Nasal cavity respiratory epithelium epithelial cell of viscerocranial mucosa (primary cell): ENCODE measurements at places on chromosomes 11 and 22. TPM values are rescaled to one million over a fixed set of nuclear protein-coding genes. Genes with fewer than 3 reads are reported as not detected.

The RBFOX2 gene
- 93.0 and 118 TPM in 2 replicates for total RNA-seq

The CCDC34 gene
- total RNA-seq, result 1.4 and 5.1 TPM in 2 replicates

The KDM4D gene
- 0.78 and 1.0 TPM in 2 replicates for total RNA-seq

The ADM2 gene
- 6.2 and 23.1 TPM in 2 replicates for total RNA-seq

The FADD gene
- 27.7 and 32.5 TPM in 2 replicates for total RNA-seq

The NLRP6 gene
- not detected in 2 replicates for total RNA-seq

The CARD18 gene
- total RNA-seq, result 1.0 TPM in 1 of 2 replicates, not detected in the other

The SSTR3 gene
- total RNA-seq, result not detected in 2 replicates

The NLRP10 gene
- 1.6 and 6.8 TPM in 2 replicates for total RNA-seq

The FGF4 gene
- not detected in 2 replicates for total RNA-seq

The MOV10L1 gene
- total RNA-seq, result under 0.01 and 0.85 TPM in 2 replicates

The IFT27 gene
- 11.7 and 12.0 TPM in 2 replicates for total RNA-seq

The TRIM5 gene
- total RNA-seq, result 31.1 and 36.0 TPM in 2 replicates

The MMP7 gene
- 5.0 TPM in 1 of 2 replicates, not detected in the other for total RNA-seq

The TUB gene
- total RNA-seq, result under 0.01 and 0.57 TPM in 2 replicates

The SPA17 gene
- total RNA-seq, result 2.4 and 4.1 TPM in 2 replicates

The GLB1L3 gene
- 1.3 and 3.8 TPM in 2 replicates for total RNA-seq

The CNTN5 gene
- total RNA-seq, result under 0.01 TPM in 1 of 2 replicates, not detected in the other

The TEX54 gene
- not detected in 2 replicates for total RNA-seq

The PSMD13 gene
- 83.6 and 141 TPM in 2 replicates for total RNA-seq

The NAV2 gene
- total RNA-seq, result 13.0 and 37.7 TPM in 2 replicates

The FOLR2 gene
- total RNA-seq, result not detected in 2 replicates

The EXPH5 gene
- total RNA-seq, result 24.3 and 27.4 TPM in 2 replicates

The HYLS1 gene
- total RNA-seq, result 1.9 and 3.1 TPM in 2 replicates

The MN1 gene
- total RNA-seq, result 2.4 and 10.4 TPM in 2 replicates

The YPEL1 gene
- total RNA-seq, result under 0.01 and 0.21 TPM in 2 replicates

The FLRT1 gene
- total RNA-seq, result 0.14 and 0.34 TPM in 2 replicates

The SCARF2 gene
- 0.57 and 0.68 TPM in 2 replicates for total RNA-seq

The GRM5 gene
- total RNA-seq, result under 0.01 TPM in 1 of 2 replicates, not detected in the other

The GLYATL1 gene
- not detected in 2 replicates for total RNA-seq

The ROBO3 gene
- total RNA-seq, result 8.5 and 56.0 TPM in 2 replicates

The FIBIN gene
- total RNA-seq, result 16.7 and 24.2 TPM in 2 replicates

The GPHA2 gene
- total RNA-seq, result not detected in 2 replicates

The MMP8 gene
- total RNA-seq, result not detected in 2 replicates

The PRRG4 gene
- total RNA-seq, result 9.9 and 27.9 TPM in 2 replicates

The PANX3 gene
- not detected in 2 replicates for total RNA-seq

The ACR gene
- total RNA-seq, result under 0.01 and 0.14 TPM in 2 replicates

The CYB5R2 gene
- total RNA-seq, result 8.9 and 25.6 TPM in 2 replicates

The C11orf42 gene
- total RNA-seq, result not detected in 2 replicates

The KRTAP5-6 gene
- not detected in 2 replicates for total RNA-seq
